ENCODE measurements at places on chromosomes 4 and X.

GRCh38 chr4:152610131-152610530 is 69.7 kb downstream of the TMEM154 start:
- no peak for DNase-seq

GRCh38 chr4:123346951-123347350 is 49.6 kb upstream of the SPRY1 start:
- DNase-seq: no peak

- no peak for DNase-seq
Observed at GRCh38 chr4:95085124-95085833, 327.5 kb downstream of the BMPR1B start.

GRCh38 chrX:78109458-78109857 is 5.4 kb downstream of the PGK1 start:
- DNase-seq: no peak

- DNase-seq: peak; percentile 32
Observed at GRCh38 chrX:30635630-30636029, 17.6 kb upstream of the GK start.

DNA sequence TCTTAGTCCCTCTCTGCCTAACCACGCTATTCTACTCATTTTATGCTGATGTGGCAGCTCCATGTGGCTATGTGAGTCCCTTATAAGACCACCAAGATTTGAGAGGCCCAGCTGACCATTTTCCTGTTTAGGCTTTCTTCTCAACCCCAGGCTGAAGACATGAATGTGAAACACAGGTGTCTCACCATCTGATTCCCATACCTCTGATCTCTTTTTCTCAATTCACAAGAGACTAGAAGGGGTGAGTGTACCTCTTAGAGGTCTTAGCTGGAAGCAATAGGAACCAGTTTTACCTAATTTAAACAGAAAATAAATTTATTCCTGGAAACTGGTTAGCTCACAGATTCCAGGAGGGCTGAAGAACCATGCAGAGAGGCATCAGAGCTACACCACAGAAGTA is 276.5 kb upstream of the FMR1 start:
- no peak for DNase-seq

DNA sequence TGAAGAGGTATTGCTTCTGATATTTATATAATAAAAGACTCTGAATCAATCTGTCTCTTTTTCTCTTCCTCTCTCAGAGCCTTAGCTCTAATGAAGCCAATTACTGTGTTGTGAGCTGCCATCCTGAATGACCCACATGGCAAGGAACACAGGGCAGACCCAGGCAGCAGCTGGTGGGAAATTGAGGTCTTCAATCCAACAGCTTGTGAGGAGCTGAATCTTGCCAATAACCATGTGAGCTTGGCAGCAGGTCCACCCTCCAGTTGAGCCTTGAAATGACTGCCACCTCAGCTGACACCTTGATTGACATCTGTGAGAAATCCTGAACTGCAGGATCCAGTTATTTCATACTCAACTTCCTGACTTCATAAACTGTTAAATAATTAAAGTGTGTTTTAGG is 149.4 kb downstream of the NDST4 start:
- DNase-seq: no peak

DNA sequence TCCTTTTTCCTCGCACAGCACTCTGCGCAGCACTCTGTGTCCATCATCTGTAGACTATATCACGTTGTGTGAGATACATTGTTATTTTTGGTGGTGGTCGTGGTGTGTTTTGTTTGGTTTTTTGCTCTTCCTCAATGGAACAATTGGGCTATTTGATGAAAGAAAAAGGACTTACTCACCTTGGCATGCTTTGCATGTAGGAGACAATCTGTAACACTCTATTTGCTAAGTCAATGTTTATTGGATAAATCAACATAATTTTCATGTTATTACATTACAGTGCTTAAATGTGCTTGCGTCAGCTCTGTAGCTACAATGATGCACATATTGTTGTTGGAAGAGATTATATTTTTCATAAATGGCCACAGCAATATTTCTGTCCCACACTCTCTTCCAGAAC is 12.5 kb upstream of the CD99 start:
- DNase-seq: no peak

GRCh38 chr4:183241322-183241640 is 78.8 kb downstream of the CLDN22 start:
- DNase-seq: peak; percentile 94

- peak; percentile 31 for DNase-seq
Observed at GRCh38 chr4:100823066-100823992, 305.5 kb upstream of the EMCN start.

DNA sequence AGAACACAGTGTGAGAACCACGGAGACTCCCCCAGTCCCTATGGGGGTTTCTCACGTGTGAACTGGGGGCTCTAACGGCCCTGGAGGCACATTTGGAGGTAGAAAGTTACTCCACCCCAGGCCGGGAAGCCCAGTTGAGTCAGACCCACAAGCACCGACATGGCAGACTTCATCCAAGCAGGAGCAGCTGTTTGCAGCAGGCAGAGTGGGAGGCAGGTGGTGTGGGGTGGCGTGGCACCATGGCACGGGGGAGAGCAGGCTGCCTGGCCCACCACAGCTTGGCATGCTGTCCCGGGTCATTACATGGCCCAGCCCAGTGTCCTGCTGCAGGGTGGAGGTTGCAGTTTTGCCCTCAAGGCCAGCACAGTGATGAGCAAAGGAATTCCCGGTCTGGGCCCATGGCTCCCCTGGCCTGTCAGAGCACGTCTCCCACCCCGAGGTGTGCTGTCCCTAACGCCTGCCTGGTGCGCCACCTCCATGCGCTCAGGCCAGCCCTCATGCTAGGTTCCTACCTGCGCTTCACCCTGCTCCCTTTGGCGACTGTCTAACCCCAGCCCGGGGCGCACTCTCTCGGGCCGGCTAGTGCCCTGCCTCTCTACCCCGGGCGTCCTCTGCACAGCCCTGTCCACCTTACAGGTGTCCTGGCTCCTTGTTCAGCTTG is 90.6 kb upstream of the AFAP1 start:
- DNase-seq: no peak

- DNase-seq: peak; percentile 42
Observed at GRCh38 chr4:53695540-53696463, 104.5 kb upstream of the LNX1 start.

- DNase-seq: no peak
Observed at GRCh38 chrX:132267392-132267791, 48.1 kb upstream of the RAP2C start.

GRCh38 chr4:186910385-186910784 is 186.7 kb upstream of the FAT1 start:
- no peak for DNase-seq

DNA sequence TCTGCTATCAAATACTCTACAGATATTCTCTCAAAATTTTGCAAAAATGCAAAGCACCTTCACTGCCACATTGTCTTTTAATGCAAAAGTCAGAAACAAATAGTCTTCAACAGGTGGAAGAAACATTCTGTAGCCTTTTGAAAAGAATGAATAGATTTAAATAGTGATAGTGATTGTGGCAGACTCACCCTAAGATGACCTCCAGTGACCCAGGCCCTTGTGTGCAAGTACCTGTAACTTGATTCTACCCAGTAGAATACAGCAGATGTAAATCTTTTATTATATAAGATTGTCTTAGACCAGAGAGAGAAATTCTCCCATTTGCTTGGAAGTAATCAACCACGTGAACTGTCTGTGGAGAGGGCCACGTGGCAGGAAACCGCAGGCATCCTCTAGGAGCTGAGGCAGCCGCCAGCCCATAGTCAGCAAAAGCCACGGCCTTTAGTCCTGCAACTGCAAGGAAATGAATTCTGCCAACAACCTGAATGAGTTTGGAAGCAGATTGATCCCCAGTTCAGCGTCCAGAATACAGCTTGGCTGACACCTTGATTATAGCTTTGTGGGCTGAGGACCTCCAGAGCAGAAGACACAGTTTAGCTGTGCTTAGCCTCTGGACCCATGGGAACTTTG is 272.5 kb downstream of the ARHGAP10 start:
- no peak for DNase-seq

DNA sequence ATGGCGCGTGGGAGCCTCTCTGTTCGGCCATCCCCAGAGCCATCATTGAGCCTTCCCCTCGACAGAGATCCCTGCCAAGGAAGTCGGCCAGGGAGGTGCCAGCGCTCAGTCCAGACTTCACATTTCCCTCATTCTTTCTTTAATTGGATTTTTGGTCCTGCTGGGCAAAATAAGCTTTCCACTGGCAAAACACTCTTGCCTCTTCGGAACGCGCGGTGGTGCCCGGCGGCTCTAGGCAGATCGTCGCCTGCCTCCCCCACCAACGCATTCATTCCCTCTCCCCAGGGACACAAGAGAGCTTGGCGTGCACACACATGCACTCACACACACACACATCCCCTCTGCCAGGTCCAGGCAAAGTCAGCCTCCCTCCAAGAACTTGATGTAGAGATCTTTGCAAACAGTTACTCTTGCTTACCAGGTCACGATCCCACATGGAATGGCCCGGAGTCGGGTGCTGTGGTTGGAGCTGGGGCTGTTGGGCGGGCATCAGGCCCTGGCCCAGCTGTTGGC is 257.1 kb downstream of the BCOR start:
- DNase-seq: no peak

DNA sequence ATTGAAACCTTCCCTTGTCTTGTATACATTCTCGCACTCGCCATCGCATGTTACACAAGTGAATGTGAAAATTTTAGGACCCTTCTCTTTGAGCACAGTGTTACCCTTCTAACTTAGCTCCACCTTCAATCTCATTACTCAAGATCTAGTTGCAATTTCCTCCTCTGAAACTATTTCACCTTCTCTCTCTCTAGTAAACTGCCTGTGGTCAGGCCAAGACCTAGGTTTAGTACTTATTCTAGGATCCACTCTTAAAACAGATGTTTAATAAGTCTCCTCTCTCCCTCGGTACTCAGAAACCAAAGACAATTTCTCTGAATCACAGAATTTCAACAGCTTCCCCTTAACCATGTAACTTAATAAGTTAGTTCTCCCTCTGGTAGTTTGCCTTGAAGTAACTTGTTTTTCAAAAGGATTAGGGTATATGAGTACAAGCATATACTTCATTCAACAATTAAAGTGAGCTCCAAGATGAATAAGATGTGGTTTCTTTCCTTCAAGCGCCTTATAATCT is 156.0 kb downstream of the SH3KBP1 start:
- no peak for DNase-seq

- no peak for DNase-seq
Observed at GRCh38 chr4:10691651-10692050, 7.1 kb upstream of the CLNK start.

DNA sequence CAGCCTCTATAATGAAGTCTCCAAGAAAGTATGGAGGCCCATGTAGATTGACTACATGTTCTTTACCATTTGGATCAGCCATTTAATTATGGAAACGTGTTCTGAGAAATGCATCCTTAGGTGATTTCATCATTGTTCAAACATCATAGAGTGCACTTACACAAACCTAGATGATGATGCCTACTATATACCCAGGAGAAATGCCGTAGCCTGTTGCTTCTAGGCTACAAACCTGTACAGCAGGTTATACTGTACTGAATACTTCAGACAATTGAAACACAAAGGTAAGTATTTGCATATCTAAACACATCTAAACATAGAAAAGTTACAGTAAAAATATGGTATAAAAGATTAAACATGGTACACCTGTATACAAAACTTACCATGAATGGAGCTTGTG is 186.5 kb upstream of the FSTL5 start:
- peak; percentile 2 for DNase-seq

- no peak for DNase-seq
Observed at GRCh38 chr4:23856630-23857029, 33.2 kb downstream of the PPARGC1A start.

DNA sequence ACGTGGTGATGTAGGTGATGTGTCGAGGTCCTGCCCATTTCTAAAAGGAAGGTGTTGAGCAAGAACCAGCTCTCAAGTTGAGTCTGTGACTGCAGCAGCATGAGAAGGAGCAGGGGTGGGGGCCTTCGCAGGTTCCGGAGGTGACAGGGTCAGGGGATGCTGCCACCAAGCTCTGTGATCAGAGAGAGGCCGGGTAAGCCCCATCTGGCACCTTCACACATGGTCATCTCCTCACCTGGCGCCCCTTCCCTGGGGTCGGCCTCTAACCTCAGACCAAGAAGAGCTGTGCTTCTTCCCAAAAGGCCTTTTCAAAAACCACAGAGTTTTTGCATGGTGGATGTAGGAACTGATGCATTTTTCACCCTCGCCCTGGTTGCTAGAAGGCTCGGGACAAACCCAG is 137.6 kb downstream of the CPZ start:
- DNase-seq: no peak

GRCh38 chr4:54723820-54724219 is 66.1 kb downstream of the KIT start:
- DNase-seq: no peak

- DNase-seq: no peak
Observed at GRCh38 chrX:84189125-84189524, 1.1 kb upstream of the RPS6KA6 start.

DNA sequence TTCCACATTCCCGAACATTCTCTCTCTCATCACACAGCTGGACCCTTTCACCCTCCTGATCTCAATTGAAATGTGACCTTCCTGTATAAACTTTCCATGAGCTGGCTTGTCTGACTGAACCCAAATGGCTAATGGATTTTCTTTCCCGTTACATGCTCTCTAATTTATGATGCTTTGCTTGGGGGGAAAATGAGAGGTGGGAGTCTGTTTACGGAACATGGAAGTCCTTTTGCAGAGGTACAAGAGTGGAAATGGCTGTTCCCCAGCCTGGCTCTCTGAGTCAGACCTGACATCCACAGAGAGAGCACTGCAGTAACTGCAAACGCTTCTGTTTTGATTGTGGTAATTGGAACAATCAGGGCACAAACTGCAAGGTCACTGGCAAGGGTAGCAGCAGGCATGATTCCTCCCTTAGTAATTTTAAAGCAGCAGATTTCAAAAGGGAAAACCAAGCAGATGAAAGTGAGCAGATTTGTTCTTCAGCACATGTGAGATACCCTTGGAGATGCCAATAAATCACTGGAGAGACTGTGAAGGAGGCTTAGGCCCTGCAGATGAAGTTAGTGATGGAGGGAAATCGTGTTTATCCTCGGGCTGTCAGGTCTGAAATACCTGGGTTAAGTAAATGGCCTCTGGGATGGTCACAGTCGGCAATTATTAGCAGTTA is 83.9 kb downstream of the SNCA start:
- peak; percentile 2 for DNase-seq

DNA sequence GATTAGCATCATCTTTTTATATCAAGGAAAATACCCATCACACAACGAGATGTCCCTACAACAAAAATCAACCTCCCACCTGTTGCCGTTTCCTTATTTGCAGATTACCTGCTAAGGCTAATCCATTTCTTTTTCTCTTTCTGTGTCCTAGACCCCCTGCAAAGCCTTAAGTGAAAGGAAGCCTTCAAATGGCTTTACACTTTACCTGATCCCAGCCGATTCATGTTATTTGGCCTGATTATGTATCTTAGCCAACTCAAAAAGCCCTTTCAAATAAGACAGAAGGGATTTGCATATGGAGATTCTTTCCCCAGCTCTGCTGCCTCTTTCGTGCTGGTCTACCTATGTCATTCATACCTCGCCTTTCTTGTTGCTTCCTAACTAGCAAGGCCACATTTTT is 14.4 kb downstream of the ABCG2 start:
- peak; percentile 85 for DNase-seq

DNA sequence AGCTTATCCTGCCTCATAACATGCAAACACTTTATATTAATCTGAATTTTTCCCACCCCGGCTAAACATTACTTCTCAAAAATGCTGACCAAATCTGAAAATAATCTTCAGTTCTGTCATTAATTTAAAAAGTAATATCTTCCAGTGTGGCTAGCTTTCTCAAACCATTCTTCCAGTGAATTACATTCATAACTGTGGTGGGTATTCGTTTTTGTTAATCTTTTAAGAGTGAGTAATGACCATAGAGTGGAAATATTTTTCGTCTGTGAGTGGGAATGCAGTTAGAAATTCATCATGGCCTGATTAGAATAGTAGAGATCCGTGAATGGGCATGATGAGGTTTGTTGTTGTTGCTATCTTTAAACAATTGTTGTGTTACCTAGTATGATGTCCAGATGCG is 138.6 kb upstream of the SFRP2 start:
- no peak for DNase-seq

Data from trophoblast cell (in vitro differentiated cells and primary cell).